Foreskin fibroblast (primary cell): ENCODE measurements at places on chromosomes 6 and 20.

- no peak for DNase-seq
Measured at GRCh38 chr20:32468313-32468640, 110.1 kb downstream of the ASXL1 start.

DNA sequence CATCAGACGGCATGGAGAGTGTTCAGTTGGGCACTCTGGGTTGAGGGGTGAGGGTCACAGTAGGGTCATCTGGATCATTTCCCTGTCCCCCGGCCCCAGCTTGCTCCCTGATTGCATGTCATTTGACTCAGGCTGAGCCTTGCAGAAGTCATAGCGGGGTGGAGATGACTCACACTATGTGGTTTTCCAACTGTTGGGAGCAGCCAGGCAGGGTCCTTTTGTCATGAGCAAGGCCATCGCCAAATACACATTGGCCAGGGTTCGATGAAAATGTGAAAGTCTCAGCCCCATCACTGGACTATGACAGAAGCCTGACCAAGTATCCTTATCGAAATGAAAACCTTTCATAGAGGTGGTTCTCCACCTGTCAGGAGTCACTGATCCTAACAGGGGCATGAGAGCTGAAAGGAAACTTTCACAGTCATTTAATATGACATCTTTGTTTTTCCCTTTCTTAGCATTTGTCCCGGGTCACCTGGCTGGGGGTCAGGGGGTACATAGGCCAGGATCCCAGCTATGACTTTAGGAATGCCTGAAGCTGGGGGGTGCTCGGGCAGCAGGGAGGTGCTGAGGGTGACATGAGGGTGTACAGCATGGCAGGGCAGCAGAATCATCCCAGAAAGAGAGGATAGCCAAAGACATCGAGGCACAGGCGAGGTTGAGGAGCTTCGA lies 70.2 kb upstream of the CD93 start:
- DNase-seq = peak; percentile 83

DNA sequence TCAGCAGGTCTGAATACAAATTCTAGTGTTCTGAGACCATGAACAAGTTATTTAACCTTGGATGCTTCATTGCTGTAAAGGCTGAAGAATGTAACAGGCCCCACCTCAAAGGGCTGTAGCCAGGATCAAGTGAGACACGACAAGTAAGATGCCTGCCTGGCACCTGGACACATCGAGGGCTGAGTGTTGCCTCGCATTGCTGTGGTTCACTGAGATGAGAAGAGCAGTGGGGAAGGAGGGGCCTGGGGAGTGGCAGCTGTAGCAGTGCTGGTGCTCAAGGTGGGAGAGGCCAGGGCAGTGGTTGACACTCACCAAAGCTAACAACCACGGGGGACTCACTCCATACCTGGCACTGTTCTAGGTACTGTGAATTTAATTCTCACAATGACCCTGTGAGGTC lies 187.8 kb downstream of the KIF16B start:
- DNase-seq = no peak

GRCh38 chr6:69933239-69933638 lies 66.9 kb downstream of the COL19A1 start:
- DNase-seq = no peak

DNA sequence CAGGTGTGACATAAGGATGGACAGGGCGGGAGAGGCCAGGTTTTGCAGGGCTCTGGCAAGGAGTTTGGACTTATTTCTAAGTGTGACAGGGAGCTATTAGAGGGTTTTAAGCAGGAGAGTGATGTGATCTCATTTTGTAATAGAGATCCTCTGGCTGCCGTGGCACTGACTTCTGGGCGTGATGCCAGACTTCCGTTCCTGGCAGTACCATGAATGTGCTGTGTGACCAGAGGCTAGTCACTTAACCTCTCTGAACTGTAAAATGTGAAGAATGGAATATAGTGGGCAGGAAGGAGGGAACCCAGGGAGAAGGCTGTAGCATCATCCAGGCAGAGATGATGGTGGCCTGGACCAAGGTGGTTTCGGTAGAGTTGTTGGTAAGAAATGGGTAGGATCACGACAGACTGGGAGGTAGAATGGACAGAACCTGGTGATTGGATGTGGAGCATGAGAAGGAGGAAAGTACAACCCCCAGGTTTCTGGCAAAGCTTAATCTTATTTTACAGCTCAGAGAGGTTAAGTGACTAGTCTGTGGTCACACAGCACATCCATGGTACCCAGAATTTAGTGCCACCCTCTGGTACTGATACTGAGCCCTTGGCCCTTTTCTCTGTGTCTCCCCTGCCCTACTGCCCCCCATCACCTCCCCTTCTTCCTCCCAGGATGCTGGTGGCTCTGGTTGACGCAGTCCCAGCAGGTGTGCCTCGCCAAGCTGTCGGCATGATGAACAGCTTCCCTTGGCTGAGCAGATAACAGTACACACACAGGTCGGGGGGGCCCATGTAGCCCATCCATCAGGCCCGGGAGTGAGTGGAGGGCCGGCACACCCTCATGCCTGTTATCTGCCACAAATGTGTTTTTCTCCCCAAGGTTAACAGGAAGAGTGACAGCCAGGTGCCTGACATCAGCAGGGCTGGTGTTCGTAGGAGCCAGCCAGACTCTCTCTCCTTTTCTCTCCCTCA lies 52.9 kb upstream of the CTNNBL1 start:
- peak; percentile 36 for DNase-seq

DNA sequence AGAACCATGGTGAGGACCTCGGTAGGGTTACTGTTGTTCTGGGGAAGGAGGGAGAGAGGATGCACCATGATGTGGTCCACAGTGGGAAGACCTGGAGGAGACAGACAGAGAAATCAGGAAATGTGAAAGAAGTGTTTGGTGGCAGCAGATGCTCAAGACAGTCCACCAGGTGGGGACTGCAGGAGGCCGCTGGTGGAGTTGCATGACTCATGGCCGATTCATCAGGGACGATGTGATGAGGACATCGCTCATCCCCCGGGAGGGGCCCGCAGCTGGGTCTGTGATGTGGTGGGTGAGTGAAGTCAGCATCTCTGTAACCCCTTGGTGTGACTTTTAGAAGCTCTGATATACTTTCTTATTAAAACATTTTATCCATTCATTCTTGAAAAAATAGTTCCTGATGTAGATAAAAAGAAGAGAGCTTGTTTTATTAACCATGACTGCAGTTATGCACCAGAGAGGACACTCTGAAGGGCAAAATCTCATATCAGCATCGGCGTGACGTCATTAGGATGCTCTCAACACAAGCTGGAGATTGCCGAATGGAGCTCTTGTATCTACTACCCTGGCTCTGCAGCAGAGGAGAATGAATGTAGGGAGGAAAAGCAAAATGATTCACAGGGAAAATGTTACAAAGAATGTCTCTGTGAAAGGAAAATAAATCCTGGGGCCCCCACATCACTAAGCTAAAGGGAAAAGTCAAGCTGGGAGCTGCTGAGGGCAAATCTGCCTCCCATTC lies 71.2 kb downstream of the RAMACL start:
- DNase-seq = peak; percentile 96

DNA sequence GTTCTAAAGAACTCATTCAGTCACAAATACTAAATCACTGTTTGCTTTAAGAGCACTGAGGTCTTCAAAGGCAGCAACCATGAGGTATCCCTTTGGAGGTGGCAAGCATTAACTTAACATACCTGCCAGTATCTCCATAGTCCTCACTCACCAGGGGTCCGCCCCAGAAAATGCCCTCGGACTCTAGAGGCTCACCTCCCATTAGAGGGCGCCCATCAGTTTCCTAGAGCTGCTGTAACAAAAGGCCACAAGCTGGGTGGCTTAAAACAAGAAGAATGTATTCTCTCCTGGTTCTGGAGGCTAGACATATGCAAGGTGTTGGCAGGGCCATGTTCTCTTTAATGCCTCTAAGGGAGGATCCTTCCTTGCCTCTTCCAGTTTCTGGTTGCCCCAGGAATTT lies 12.0 kb upstream of the RNGTT start:
- no peak for DNase-seq

DNA sequence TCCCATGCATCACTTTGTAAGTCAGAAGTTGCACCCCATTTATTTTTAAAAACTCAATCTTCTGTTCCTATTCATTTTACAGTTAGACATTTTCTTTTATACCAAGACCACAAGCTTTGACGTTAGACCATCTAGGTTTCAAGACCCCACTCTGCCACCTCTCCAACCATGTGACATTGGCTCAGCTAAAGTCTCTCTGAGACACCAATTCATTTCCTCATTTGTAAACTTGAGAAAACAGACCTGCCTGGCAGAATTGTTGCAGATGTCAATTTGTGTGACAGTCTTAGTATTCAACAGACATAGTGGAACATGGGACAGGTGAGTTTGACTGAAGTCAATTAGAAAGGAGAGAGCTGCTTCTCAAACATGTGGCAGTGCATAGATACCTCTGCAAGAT lies 55.6 kb upstream of the CSE1L start:
- no peak for DNase-seq

GRCh38 chr20:62391165-62392076 lies 4.5 kb downstream of the RPS21 start:
- no peak for DNase-seq

DNA sequence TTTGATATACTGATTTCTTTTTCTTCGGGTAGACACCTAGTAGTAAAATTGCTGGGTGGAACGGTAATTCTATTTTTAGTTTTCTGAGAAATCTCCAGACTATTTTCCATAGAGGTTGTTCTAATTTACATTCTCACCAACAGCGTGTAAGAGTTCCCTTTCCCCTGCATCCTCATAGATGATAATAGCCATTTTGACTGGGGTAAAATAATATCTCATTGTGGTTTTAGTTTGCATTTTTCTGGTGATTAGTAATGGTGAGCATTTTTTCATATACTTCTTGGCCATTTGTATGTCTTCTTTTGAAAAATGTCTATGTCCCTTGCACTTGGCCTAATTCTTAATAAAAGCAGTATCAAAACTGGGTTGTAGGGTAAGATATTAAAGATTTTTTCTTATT lies 148.9 kb upstream of the SIM1 start:
- no peak for DNase-seq

- DNase-seq = no peak
Measured at GRCh38 chr20:19981031-19981451, 36.1 kb upstream of the NAA20 start.

- DNase-seq = peak; percentile 90
Measured at GRCh38 chr6:150891888-150892485, 26.5 kb downstream of the MTHFD1L start.

DNA sequence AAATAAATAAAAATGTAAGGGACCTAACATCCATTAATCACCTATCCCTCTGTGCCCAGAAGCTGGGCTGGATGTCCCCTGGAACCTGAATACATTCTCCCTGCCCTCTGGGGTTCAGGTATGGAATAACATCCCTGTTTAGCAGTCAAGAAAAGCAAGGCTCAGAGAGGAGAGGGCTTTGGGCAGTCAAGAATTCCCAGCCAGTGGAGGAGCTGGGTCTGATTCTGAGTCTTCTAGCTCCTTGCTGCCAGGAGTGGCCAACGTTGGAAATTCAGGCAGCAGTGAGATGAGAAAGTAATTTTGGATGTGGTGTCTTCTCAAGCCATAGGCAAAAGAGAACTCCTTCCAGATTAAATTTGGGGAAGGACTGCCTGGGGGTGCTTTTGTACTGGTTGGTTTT lies 42.6 kb upstream of the ZNFX1 start:
- DNase-seq = no peak

DNA sequence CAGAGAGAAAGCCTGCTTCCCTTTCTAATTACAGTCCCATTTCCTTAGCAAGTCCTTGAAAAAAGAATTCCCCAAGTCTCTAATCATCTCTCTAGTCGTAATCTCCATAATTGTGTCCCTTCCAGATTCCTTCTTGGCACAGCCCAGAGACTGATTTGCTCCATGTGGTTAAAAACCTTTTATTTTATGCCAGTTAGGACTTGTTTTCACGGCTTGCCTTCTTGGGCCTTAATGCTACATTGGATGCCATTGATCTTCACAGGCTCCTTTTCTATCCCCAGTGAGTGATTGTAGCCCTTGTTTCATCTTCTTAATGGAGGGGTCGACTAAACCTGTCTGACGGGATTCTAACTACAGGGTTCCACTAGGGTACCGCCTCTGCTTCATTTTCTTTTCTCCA lies 650.6 kb upstream of the ARID1B start:
- DNase-seq = no peak

DNA sequence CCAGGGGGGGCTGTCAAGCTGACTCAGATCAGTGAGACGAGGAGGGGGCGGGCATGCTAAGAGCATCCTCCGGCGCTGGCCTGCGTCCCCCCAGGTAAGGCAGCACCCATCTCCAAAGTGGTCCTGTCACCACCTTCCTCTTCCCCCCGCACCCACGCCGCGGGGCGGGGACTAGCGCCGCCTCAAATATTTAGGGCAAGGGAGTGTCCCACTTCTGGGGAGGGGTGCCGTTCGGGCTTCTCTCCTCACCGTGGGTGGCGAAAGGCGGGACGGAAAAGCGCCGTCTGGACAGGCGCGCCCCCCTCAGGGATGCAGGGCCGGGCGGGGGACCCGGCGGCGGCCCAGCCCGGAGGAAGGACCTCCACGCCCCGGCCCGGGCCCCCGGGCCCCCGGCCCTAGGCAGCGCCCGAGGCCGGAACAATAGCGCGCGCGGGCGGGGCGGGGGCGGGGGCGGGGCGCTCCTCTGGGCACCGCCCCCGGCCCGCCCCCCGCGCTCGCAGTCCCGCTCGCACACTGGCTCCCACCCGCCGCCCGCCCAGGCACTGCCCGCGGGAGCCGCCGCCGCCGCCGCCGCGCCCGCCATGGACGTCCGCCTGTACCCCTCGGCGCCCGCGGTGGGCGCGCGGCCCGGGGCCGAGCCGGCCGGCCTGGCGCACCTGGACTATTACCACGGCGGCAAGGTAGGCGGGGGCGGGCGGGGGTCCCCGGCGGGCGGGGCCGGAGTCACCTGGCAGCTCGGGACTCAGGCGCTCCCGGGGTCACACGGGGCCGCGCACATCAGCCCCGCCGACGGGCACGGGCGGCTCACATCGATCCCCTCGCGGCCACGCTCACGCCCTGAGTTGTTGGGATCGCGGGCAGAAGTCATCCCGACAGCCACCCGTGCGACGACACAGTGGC lies at the start of gene TOX2:
Gene TOX2 (plus strand): TSS at position 542 of the 900 bp plus-strand sequence. CDS start 40 bp downstream, at position 582.
- DNase-seq = peak; percentile 85

DNA sequence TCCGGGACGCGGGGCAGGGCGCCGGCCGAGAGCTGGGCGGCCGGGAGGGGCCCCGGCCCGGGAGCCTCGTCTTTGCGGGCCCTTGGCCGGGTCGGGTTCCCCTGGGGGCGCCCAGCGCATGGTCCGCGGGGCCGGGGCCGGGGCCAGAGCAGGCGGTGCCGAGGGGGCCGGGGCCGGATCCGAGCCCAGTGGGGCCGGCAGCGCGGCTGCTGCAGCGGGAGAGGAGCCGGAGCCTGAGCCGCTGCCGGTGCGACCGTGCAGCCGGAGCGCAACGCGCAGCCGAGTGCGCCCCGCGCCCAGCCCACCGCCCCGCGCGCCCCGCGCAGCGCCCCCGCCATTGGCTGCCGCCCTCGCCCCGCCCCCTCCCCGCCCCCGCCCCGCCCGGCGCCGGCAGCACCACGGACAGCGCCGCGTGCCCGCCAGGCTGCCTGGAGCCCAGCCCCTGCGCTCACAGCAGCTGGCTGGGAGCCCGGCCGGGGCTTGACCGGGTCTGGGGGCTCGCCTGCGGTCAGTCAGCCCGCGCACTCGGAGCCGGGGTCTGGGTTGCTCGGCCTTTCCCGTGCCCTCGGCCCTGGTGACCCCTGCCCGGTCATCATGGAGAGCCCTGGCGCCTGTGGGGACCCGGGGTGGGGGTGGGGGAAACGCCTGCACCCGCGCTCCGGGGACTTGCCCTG lies at the start of gene HRH3:
Gene HRH3 (minus strand): TSS at position 287 of the 674 bp plus-strand sequence. CDS start 308 bp downstream, outside the sequence.
- peak; percentile 46 for DNase-seq

GRCh38 chr20:9723501-9724202 lies 115.2 kb downstream of the PAK5 start:
- no peak for DNase-seq

- no peak for DNase-seq
Measured at GRCh38 chr20:19520261-19520660, 237.8 kb upstream of the RIN2 start.
